ENCODE measurements at places on chromosomes 4 and X.

- no peaks in the 10 kb centered on the region for H3K36me3 ChIP-seq
- DNase-seq: no peak
- H3K4me1 ChIP-seq: peaks cover 2% of the 10 kb centered on the region
- no peak overlapping the region for H3K27ac ChIP-seq
These were observed 37.0 kb upstream of the CLNK start for GRCh38 chr4:10721616-10722015.

- no peak for DNase-seq
- H3K27ac ChIP-seq: no peak overlapping the region
- H3K4me1 ChIP-seq: peaks cover 7% of the 10 kb centered on the region
- H3K4me3 ChIP-seq: no peak overlapping the region
These were observed 229.1 kb downstream of the ARHGAP10 start for GRCh38 chr4:147960971-147961370.

GRCh38 chr4:151039733-151040132 lies 24.6 kb upstream of the LRBA start:
- H3K27ac ChIP-seq: no peak overlapping the region
- no peak overlapping the region for H3K4me3 ChIP-seq
- no peaks in the 10 kb centered on the region for H3K4me1 ChIP-seq
- H3K36me3 ChIP-seq: no peaks in the 10 kb centered on the region
- no peaks in the 10 kb centered on the region for H3K27me3 ChIP-seq
- no peak for DNase-seq

GRCh38 chr4:72935462-72935861 lies 134.1 kb downstream of the COX18 start:
- H3K27me3 ChIP-seq: no peaks in the 10 kb centered on the region
- no peak overlapping the region for H3K27ac ChIP-seq
- H3K4me1 ChIP-seq: no peaks in the 10 kb centered on the region
- no peak overlapping the region for H3K4me3 ChIP-seq
- no peaks in the 10 kb centered on the region for H3K36me3 ChIP-seq
- DNase-seq: no peak

- no peak overlapping the region for H3K4me3 ChIP-seq
- H3K27ac ChIP-seq: no peak overlapping the region
- H3K36me3 ChIP-seq: no peaks in the 10 kb centered on the region
- H3K27me3 ChIP-seq: no peaks in the 10 kb centered on the region
- peak; percentile 74 for DNase-seq
- no peaks in the 10 kb centered on the region for H3K4me1 ChIP-seq
These were observed 6.9 kb downstream of the PJA1 start for GRCh38 chrX:69158166-69158980.

DNA sequence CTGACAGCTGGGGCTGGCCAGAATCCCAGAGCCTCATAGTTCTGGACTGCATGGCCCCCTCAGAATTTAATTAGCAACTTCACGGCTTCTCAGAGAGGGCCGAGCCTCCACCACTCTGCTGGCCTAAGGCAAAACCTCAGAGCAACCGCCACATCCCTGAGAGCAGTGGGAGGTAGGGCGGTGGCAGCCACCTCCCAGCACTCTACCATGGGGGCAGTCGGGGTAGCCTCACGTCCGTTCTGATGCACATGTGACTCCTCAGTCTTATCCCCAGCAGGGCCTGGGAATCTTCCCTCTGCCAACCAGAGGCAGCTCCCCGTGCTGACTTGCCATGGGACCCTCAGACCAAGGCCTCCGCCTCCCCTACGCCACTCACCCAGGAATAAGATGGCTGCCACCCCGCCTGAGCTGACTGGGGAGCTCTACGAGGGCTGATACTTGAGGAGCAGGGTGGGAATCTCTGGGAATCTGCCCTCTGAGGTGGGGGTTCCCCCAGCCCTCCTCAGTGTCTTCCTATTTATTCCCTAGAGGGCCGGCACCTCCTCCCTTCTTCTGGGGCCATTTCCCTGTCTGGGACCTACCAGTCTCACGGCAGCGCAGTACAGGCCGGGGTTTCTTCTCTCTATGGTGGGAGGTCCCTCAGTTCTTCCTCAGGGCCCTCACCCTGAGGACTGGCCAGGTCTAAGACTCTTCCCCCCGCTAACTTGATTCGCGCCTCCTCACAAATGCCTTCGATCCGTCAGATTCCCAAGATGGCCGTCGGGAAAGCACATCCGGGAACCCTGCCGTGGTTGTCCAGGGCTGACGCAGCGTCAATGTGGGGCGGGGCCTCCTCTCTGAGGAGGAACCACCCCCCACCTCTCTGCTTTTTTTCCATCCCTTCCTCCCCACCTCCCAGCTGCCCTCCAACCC lies at the start of gene MAGEC2:
MAGEC2 (minus strand) TSS at position 769 of the 912 bp plus-strand sequence. CDS start 1,303 bp downstream, outside the sequence.
- no peak within 1 kb of the TSS for H3K27ac ChIP-seq
- no peaks in the 10 kb centered on the region for H3K4me1 ChIP-seq
- H3K27me3 ChIP-seq: no peaks in the 10 kb centered on the region
- H3K4me3 ChIP-seq: no peak within 1 kb of the TSS

GRCh38 chrX:104376937-104377336 lies 122.2 kb upstream of the ESX1 start:
- H3K36me3 ChIP-seq: no peaks in the 10 kb centered on the region
- H3K4me3 ChIP-seq: no peak overlapping the region

DNA sequence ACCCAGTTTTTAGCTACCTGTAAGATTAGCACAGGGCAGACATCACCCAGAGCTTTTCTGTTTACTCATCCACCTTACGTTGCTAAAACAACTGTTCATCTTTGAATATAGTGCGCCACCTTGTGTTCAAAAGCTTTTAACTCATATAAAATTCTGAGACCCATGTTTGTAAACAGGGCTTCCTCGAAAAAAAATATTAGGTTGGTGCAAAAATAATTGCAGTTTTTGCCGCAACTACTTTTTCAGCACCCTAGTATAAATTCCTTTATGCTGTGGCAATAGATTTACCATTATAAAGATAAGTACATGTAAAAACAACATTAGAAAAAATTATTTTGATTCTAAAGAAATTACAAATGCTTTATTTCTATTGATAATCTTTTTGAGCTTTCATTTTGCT lies 147.9 kb downstream of the LRBA start:
- DNase-seq: no peak
- H3K36me3 ChIP-seq: no peaks in the 10 kb centered on the region
- no peaks in the 10 kb centered on the region for H3K4me1 ChIP-seq

DNA sequence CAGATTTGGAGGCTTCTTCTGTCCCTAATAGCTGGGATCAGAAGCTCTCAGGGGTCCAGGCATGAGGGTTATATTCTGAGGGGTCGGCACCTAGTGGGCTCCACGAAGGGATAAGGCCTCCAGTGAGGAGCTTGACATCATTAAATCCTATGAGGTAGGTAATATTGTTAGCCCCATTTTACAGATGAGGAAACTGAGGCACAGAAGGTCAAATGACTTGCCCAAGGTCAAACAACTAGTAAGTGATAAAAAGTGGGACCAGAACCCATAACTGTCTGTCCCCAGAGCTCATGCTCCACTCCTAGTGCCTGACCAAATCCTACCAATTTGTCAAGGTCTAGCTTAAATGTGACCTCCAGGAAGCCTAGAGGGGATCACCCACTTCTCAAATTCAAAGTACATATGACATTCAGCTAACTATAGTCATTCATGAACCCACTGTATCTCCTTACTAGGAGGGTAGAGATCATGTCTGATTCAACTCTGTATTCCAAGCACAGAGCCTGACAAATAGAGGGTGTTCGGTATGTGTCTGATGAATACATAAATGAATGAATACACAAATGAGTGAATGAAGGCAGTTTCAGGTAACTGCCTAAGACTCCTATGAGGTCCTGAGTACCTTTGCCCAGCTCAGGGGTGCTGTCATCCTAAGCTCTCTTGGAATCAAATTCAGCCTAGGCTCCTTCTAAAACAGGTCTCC lies 43.3 kb downstream of the SMC1A start:
- DNase-seq: no peak
- H3K4me1 ChIP-seq: no peaks in the 10 kb centered on the region
- H3K27ac ChIP-seq: no peak overlapping the region
- H3K4me3 ChIP-seq: no peak overlapping the region
- no peaks in the 10 kb centered on the region for H3K27me3 ChIP-seq

GRCh38 chr4:132275583-132276121 lies 873.4 kb upstream of the PCDH10 start:
- H3K27ac ChIP-seq: no peak overlapping the region
- H3K36me3 ChIP-seq: no peaks in the 10 kb centered on the region
- no peaks in the 10 kb centered on the region for H3K27me3 ChIP-seq

GRCh38 chr4:184012937-184013336 lies 107.8 kb downstream of the STOX2 start:
- DNase-seq: no peak
- no peak overlapping the region for H3K4me3 ChIP-seq
- H3K27me3 ChIP-seq: no peaks in the 10 kb centered on the region
- H3K36me3 ChIP-seq: no peaks in the 10 kb centered on the region

DNA sequence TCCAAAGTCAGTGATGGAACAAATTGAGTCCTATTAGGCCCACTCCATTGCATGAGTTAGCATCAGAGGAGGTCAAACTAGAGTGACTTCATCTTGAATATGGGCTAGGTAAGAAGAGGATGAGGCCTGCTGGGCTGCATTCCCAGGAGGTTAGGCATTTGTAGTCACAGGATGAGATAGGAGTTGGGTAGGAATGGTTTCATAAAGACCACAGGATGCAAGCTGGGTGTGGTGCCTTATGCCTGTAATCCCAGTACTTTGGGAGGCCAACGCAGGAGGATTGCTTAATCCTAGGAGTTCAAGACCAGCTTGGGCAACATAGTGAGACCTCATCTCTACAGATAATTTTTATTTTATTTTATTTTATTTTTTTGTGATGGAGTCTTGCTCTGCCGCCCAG lies 26.8 kb downstream of the PDGFRA start:
- peaks cover 21% of the 10 kb centered on the region for H3K4me1 ChIP-seq
- no peak overlapping the region for H3K4me3 ChIP-seq
- no peak overlapping the region for H3K27ac ChIP-seq
- DNase-seq: no peak
- no peaks in the 10 kb centered on the region for H3K27me3 ChIP-seq

DNA sequence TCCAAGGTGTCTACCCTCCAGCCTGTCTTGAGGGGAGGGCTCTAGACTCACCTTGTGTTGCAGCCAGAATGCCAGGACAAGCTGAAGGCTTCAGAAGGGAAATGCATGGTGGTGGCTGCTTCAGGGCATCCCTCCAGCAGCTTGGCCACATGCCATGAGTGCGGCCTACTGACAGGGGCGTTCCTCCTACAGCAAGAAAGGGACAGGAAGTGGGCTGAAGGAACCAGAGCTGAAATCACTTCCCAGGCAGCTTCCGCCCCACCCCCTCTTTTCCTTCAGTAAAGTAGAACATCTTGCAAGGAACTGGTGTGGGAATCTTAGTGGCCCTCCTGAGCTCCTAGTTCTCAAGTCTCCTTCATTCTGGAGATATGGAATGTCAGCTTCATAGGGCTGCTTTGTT lies 167.5 kb upstream of the DGKK start:
- no peaks in the 10 kb centered on the region for H3K27me3 ChIP-seq
- H3K4me3 ChIP-seq: no peak overlapping the region
- DNase-seq: no peak
- no peaks in the 10 kb centered on the region for H3K36me3 ChIP-seq
- no peak overlapping the region for H3K27ac ChIP-seq

GRCh38 chr4:126899331-126899801 lies 733.4 kb upstream of the INTU start:
- H3K27ac ChIP-seq: no peak overlapping the region
- H3K4me3 ChIP-seq: no peak overlapping the region
- no peaks in the 10 kb centered on the region for H3K27me3 ChIP-seq
- H3K36me3 ChIP-seq: no peaks in the 10 kb centered on the region
- no peak for DNase-seq

- no peak for DNase-seq
- H3K27ac ChIP-seq: no peak overlapping the region
- H3K4me3 ChIP-seq: no peak overlapping the region
- no peaks in the 10 kb centered on the region for H3K4me1 ChIP-seq
- no peaks in the 10 kb centered on the region for H3K27me3 ChIP-seq
These were observed 118.9 kb upstream of the SLC34A2 start for GRCh38 chr4:25536564-25537320.

- H3K4me3 ChIP-seq: peak within 1 kb of the TSS; percentile 90
- no peaks in the 10 kb centered on the region for H3K27me3 ChIP-seq
- peak; percentile 71 for DNase-seq
- H3K4me1 ChIP-seq: peaks cover 9% of the 10 kb centered on the region
- no peaks in the 10 kb centered on the region for H3K36me3 ChIP-seq
These were observed at the start of gene CNOT6L for GRCh38 chr4:77818602-77819403. Gene CNOT6L (minus strand): TSS chr4:77819368. CDS start chr4:77819308, 60 bp downstream.

DNA sequence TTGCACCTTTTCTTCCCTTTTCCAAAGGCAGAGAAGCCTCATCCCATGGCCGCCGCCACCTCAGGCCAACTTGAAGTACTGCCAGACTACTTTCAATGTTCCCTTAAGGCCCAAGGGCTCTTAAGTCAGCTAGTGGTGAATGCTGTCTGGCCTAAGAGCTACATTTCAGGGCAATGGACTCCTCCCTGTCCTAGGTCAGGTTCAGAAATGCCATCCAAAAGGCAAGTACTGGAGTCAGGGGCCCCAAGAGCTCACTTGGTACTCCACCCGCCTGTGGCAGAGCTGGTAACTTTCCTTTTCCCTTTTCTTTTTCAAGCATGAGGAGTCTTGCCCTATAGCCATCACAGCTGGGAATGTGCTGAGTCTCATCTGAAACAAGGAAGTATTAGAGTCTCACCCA lies 327.1 kb downstream of the NAP1L3 start:
- no peak overlapping the region for H3K4me3 ChIP-seq
- H3K4me1 ChIP-seq: no peaks in the 10 kb centered on the region
- no peak overlapping the region for H3K27ac ChIP-seq
- no peaks in the 10 kb centered on the region for H3K36me3 ChIP-seq
- DNase-seq: no peak

- no peak for DNase-seq
- no peaks in the 10 kb centered on the region for H3K4me1 ChIP-seq
- H3K27me3 ChIP-seq: no peaks in the 10 kb centered on the region
- H3K4me3 ChIP-seq: no peak overlapping the region
- no peak overlapping the region for H3K27ac ChIP-seq
These were observed 3.4 kb downstream of the SMR3A start for GRCh38 chr4:70364002-70364401.

DNA sequence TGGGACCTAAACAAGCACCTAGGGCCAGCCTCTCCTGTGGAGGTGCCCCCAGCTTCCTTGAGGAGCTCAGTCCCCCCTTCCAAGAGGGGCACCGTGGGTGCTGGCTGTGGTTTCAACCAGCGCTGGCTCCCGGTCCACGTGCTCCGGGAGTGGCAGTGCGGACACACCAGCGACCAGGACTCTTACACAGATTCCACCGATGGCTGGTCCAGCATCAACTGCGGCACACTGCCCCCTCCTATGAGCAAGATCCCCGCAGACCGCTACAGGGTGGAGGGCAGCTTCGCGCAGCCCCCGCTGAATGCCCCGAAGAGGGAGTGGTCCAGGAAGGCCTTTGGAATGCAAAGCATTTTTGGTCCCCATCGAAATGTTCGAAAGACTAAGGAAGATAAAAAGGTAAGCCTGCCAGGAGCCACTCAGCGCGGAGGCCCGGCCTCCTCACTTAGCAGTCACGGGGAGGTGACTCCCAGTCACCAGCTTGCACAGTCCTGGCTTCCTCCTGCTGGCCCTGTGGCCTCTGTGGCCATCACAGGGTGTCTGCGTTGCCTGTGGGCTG lies 24.9 kb downstream of the RGS12 start:
- no peaks in the 10 kb centered on the region for H3K36me3 ChIP-seq
- DNase-seq: no peak
- H3K4me1 ChIP-seq: peaks cover 11% of the 10 kb centered on the region
- H3K4me3 ChIP-seq: no peak overlapping the region
- no peak overlapping the region for H3K27ac ChIP-seq

GRCh38 chr4:163003979-163004378 lies 162.7 kb downstream of the NAF1 start:
- no peaks in the 10 kb centered on the region for H3K27me3 ChIP-seq
- H3K4me1 ChIP-seq: no peaks in the 10 kb centered on the region
- no peak overlapping the region for H3K27ac ChIP-seq
